Brain microvascular endothelial cell (primary cell): ENCODE measurements at places on chromosomes 2 and 18.

DNA sequence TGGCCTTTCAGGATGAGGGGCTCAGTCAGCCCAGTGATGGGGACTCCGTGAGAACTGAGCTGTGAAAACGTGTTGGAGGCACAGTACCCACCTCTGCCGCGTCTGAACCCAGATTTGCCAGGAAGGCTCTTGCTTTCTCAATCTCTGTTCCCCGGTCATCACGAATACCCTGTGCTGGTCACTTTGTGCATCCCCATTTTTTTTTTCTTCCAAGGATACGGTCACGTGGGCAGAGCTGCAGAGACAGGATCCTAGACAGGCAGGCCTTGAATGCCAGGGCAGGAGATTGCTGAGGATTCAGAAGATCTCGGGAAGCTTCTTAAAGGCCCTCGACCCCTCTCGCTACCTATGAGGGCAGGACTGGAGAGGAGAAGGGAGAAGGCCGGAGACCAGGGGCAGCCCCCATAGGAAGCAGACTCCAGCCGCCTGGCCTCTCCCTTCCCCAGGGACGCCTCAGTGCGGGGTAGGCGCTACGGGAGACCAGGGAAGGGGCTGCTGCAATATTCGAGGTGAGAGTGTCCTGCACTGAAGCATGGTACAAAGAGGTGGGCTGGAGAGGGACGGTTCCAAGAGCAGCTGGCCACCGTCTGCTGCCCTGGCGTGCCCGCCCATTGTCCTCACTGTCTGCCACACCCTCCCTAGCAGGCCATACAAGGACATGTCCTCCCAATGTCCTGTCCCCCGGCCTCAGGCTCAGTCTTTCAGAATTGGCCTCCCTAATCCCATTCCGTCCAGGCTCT lies 29.0 kb upstream of the TAF1B start:
- no peak for DNase-seq

DNA sequence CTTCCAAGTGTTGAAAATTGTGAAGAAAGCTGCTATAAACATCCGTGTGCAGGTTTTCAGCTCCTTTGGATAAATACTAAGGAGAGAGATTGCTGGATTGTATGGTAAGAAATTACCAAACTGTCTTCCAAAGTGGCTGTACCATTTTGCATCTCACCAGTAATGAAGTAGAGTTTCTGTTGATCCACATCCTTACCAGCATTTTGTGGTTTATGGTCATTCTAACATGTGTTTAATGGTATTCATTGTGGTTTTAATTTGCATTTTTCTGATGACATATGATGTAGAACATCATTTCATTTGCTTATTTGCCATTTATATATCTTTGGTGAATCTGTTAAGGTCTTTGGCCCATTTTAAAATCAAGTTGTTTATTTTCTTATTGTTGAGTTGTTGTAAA lies 260.7 kb downstream of the SPAG16 start:
- no peak for DNase-seq

DNA sequence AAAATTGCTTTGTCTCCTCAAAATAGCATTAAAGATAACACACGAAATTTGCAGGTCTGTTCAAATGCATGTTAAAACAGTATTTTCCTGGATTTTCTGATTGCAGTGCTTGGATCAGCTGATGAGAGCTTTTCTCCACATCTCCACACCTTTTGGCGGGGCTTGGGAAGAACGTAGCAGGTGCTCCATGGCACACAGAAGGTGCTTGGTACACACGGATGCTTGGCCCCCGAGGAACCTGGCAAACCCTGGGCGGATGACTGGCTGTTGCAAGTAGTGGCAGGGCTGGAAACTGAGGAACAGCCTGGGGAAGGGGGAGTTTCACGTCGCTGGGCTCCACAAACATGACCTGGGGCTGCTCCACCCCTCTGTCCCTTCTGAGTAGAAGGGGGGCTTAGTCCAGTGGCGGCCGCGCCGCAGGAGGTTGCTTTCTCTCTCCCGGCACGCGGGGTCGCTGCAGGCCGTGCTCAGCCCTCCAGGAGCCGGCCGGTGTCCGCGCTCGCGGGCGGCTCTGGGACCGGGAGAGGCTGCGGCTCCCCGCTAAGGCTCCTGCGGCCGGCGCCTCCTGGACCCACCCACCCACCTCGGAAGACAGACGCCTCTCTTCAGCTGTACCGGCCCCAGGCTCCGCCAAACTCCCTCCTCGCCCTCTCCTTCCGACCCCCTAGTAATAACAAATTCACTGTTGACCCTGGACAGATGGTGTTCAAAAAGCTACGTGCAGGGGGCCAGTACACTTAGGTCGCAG lies 69.3 kb downstream of the MARCO start:
- peak; percentile 12 for DNase-seq

DNA sequence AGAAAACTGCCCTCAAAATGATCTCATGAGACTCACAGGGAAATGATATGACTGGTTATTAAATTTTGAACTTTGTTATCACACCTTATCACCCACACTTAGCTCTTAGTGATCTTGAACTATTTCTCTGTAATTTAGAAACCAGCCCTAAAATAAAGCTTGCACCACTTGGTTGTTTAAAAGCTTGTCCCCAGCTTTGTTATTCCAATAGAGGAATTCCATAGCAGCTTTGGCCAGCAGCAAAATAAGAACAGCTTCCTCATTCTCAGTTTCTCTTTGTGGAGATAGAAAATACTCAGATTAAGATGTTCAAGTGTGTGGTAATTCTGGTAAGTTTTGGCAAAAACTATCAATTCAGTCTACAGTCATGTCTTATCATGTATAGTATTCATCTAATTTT lies 54.4 kb upstream of the CCDC68 start:
- no peak for DNase-seq

- DNase-seq: no peak
Measured at GRCh38 chr18:60060026-60060425, 160.2 kb downstream of the PMAIP1 start.

GRCh38 chr2:149296031-149296430 lies 34.4 kb upstream of the LYPD6 start:
- no peak for DNase-seq

DNA sequence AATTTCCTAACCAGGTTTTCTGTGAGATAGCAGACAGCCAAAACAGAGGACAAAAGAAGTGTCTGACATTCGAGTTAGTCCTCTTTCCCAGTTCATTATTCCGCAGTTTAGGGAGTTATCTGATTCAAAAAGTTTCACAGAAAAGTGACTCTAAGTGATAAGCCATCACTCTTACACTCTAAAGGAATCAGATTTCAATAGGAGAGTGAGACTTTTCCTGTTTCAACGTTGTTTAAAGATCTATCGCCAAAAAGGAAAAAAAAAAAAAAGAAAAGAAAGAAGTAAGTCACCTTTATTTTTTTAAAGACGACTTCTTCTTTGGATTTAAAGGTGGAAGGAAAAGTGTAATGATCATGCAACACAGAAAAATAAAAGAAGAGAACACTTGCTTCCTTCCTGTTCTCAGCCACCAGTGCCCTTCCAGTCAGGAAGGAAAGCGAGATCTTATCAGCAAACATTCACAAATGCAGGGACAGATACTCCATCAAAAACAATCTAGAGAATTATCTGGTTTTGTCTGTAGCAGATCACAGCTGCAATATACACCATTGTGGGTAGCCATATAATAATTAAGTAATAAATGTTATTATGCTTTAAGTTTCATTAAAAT lies 49.8 kb downstream of the TFPI start:
- no peak for DNase-seq

DNA sequence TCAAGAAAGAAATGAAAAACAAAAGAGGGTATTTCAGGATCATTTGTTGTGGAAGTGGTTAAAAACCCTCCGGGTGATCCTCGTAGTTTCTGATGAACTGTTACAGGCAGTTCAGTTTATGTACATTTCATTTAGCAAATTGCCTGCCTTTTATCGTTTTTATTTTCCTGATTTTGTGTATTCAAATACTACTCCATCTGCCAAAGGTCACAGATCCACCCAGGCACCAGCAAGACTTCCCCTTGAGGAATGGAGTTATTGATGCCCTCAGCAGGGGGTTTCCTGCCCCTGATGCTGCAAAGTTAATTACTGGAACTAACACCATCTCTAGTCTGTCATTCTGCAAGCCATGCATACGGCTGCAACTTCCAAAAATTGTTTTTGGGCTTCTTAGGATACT lies 641.9 kb downstream of the SLC4A3 start:
- no peak for DNase-seq

DNA sequence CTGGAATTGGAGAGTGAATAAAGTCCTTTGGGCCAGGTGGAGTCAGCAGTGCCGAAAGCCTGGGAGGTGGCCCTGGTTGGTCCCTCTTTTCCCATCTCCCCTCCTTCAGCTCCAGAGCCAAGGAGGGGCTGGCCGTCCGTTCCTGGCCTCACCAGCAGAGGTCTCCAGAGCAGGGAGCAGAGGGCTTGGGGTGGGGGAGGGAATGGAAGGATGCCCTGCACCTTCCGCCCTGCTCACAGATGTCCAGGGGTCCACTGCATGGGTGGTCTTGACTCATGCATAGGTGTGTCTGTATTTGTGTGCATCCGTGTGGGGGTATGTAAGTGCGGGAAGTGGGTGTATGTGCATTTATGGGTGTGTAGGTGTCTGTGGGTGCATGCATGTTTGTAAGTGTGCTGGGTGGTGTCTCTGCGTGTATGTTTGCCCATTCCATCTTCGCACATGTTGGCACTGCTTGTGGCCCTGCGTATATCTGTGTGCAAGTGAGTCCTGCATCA lies 201.8 kb downstream of the ZFP36L2 start:
- DNase-seq: peak; percentile 42

- DNase-seq: peak; percentile 51
Measured at GRCh38 chr2:176445956-176446355, 176.7 kb downstream of the MTX2 start.

GRCh38 chr2:241967467-241968144 lies 98.1 kb downstream of the RTP5 start:
- DNase-seq: no peak

DNA sequence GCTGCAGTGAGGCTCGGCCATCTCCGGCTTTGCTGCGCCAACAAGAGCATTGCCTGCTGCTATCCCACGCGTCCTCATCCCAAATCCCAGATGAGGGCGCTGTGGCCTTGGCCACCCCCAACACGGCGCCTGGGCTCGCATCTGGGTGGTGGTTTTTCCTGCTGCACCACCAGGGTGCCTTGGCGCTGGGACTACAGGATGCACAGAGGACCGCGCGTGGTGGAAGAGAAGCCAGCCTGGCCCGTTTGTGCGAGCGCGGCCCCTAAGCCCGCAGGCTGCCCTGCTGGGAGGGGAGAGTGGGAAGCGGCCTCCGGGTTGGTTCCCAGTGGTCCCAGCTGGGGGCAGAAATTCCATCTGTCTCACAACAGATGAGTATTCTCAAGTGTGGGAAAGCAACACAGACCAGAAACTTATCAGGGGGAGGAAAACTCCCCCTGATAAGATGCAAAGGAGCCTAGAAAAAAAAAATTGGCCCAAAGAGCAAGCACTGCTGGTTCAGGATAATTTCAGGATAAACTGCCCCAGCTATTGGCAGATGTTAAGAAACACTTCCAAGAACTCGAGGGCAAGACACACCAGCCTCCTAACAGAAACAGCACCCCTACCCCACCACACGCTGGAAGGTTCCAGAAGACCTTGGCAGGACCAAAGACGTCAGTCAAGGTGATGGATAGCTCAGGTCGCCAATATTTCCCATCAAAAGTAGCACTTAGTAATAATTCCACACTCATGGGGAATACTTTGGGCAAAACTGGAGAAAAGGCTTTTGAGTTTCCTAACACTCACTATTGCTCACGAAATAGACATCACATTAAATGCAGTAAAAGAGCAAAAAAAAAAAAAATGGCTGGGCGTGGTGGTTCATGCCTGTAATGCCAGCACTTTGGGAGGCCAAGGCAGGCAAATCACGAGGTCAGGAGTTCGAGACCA lies 152.1 kb downstream of the PXDN start:
- DNase-seq: peak; percentile 88

- no peak for DNase-seq
Measured at GRCh38 chr2:99507937-99508818, 18.4 kb upstream of the REV1 start.

- peak; percentile 45 for DNase-seq
Measured at GRCh38 chr18:68735483-68736343, 20.8 kb upstream of the TMX3 start.

GRCh38 chr2:237306083-237306786 lies 107.7 kb downstream of the COL6A3 start:
- peak; percentile 83 for DNase-seq

DNA sequence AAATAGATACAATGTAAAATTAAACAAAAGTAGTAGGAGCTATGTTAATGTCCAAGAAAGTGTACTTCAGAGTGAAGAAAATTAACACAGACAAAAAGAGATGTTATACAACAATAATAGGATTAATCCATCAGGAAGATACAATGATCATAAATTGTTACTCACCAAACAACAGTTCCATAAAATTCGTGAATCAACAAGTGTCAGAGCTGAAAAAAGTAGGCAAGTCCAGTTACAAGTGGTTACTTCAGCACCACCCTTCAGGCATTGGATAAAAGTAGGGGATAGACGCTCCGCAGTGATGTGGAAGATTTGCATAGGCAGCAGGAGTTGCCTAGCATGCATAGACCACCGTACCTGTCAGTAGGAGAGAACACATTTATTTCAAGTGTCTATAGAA lies 77.8 kb downstream of the ATP9B start:
- no peak for DNase-seq

GRCh38 chr2:149167001-149167780 lies 128.7 kb downstream of the LYPD6B start:
- DNase-seq: no peak

DNA sequence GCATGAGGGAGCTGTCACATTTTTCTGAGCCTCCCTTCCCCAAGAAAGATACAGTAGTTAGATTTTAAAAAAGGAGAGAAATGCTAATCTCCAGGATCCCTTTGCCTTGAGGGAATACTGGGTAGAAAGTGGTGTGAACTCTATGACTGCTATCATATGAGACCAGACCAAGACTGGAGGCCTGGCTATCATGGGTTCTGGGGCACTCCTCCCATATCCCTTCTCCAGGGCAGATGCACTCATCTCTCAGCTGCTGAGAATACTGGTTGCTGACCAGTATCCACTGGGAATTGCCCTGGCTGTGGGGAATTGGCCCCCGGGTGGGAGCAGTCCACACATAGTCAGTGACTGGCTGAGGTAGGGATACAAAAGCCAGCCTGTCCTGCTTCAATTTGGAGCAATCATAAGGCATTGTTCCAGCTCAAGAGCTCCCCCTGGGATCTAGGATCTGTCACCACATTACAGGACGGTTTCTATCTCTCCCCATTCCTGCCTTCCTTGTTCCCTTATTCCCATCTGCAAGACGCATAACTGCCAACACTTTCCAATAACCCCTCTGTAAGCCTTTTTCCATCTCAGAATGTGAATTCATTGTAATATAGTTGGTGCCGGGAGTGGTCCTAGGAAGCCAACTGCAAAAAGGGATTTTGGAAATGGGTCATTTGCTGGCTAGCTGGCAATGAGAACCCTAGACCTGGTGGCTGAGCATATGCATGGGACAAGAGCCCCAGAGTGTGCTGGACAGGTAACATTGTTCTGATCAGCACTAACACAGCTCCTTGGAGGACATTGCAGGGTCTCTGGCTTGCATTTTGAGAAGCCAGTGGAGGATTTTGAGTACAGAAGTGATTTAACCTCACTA lies 35.4 kb upstream of the REEP1 start:
- peak; percentile 37 for DNase-seq
